NCI-H526 treated with DMSO at 0.1 percent for 48 hours (cell line): ENCODE measurements at places on chromosomes 4 and X.

DNA sequence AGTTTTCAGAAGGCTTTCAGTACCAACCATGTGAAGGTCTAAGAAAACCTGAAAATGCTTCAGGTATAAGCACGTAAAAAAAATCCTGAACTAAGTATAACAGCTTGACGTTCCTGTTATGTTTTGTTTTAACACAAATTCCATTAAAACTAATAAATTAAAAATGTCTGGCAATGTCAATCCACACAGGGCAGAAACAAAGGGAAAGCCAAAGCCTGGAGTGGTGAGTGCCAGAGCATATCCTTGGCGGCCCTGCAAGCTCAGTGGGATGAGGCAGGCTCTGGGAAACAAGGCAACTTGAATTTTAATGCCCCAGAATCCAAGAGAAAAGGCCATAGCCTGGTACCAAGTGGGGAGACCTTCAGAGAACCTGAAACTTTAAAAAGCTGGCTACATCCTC, 78.2 kb downstream of the EPHA5 start:
- no peak for DNase-seq

GRCh38 chr4:180798036-180798577, 1445.1 kb upstream of the TENM3 start:
- no peak for DNase-seq

GRCh38 chrX:125778261-125778660, 387.8 kb downstream of the DCAF12L2 start:
- DNase-seq: no peak

GRCh38 chr4:144402176-144402575, 243.8 kb upstream of the HHIP start:
- no peak for DNase-seq

DNA sequence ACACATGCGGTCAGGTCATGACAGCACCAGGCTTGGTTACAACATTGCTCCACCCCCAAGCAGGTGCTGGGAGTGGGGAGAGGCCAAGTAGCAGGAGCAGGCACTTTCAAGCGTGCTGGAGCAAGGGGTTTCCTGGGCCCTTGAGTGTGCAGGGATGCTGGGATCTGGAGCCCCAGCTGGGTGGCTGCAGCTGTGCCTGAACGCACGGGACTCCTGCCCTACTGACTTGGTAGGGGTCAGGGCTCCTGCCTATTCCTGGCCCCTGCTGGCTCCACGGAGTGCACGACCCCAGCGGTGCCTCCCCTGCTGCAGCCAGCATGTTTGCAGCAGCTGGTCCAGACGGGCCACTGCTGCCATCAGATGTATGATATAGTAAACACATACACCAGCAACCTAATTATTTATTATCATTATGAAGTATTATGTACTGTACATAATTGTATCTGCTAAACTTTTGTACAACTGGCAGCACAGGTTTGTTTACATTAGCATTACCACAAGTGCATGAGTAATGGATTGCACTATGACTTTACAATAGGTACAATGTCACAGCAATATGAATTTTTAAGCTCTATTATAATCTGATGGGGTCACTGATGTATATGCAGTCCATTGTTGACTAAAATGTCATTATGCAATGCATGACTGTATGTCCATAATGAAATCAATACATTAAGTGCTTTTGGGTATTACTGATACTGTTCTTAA, 620.6 kb downstream of the RAPGEF2 start:
- no peak for DNase-seq

- no peak for DNase-seq
Observed at GRCh38 chr4:101355246-101355645, 7.9 kb upstream of the PPP3CA start.

DNA sequence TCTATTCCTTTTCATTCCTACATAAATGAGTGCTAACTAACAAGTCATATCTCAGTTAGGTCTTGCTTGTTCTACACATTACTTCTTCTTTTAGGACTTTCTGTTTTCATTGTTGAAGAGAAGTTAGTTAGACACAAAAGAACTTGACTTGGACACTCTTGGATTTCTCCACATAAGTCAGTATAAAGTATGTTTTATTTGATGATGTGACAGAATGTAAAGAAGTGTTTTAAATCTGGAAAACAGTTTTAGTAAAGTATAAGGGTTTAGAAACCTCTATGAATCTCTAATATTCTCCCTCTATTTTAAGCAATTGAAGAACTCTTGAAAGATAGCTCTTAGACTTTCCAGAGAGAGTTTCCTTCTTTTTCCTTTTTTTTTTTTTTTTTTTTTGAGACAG, 38.6 kb upstream of the TMEM33 start:
- DNase-seq: no peak

DNA sequence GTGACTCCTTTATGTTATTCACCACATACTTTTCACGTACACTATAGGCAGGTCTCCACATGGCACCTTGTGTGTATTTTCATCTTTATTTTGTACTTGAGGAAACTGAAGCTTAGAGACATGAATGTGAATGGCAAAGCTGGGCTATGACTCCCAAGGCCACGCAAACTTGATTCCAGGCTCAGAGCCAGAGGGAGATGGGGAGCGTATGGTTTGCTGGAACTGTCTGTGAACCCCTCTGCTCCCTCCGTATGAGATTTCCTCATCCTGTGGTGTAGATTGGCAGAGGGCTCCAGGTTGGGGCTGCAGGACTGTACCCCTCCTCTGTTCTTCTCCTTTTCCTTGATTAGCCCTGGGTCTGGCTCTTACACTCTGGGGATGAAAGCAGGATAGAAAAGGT, 16.1 kb upstream of the STARD8 start:
- no peak for DNase-seq

- no peak for DNase-seq
Observed at GRCh38 chr4:16827794-16828724, 70.4 kb downstream of the LDB2 start.

GRCh38 chr4:144645102-144645630, 790 bp upstream of the HHIP start:
- no peak for DNase-seq

DNA sequence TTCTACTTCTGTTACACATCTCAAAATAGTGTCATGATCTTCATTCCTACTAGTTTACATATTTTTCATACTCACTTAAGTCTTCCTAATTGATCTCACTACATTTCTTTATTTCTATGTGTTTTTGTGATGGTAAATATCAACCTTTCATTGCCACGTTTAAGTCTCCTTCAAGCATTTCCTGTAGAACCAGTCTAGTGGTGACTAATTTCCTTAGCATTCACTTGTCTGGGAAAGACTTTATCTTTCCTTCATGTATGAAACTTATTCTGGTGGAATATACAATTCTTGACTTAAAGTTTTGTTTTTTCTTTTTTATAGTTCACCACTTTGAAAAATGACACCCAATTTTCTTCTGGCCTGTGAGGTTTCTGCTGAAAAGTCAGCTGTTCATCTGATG, 181.4 kb upstream of the NEIL3 start:
- DNase-seq: no peak

DNA sequence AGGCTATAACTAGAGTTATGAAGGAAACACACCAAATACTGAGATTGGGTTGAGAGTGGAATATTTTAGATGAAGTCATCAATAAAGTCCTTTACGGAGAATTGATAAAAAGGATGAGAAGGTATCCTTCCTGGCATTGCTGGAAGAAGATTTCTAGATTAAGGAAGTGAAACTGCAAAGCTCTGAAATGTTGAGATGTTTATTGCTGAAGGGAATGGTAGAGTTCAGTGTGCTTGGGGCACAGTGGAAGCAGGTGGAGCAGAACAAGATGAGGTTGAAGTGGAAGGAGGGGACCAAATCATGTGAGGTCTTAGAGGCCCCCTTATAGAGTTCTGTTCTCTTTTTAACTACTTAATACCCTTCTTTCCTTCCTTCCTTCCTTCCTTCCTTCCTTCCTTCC, 848.5 kb downstream of the RAB28 start:
- no peak for DNase-seq

DNA sequence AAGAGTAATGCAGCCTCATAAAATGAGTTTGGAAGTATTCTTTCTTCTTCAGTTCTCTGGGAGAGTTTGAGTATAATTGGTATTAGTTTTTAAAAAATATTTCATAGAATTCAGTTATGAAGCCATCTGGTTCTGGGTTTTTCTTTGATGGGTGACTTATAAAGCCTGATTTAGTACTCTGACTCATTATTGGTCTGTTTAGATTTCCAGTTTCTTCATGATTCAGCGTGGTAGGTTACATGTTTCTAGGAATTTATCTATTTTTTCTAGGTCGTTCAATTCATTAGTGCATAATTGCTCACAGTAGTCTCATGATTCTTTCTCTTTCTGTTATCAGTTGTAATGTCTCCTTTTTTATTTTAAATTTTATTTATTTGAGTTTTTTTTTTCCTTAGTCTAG, 111.2 kb downstream of the CEP44 start:
- DNase-seq: no peak

- DNase-seq: no peak
Observed at GRCh38 chrX:73850124-73851013, 287.4 kb downstream of the CHIC1 start.

GRCh38 chr4:85488416-85488815, 13.5 kb downstream of the ARHGAP24 start:
- DNase-seq: no peak

DNA sequence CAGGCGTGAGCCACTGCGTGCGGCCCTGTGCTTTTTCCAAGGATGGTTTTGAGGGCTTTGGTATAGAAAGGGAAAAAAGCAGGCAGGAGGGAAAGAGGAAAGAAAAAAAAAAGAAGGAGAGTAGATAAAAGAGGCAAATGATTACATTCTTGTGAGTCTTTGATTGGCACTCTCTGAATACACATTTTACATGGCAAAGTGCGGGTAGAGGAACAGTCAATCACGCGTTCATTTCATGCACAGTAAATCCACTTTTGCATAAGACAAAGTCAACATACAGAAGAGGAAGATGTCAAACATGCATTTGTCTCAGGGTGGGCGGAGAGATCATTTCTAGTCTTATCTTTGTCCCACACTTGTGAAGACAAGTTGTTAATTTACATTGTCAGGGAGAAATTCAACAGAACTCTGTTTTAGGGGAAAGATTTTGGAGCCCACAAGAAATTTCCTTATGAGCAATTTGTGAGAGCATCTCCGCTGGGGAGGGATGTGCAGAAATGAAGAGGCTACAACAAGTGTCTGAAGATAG, 183.2 kb downstream of the DHRSX start:
- no peak for DNase-seq

DNA sequence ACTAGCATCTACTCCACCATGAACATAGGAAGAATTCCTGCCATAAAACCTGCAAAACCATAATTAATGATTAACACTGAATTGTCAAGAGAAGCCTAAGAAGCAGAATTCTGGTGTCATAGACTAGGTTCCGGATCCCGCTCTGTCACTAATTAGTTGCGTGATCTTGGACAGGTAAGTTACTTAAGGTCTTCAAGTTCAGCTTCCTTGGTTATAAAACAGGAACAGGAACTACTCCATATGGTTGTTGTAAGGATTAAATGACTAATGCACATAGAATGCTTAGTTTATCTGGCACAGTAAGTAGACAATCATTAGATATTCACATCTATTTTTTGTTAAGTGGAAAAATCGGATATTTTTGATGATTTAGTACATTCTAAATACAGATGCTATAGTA, 14.3 kb downstream of the G3BP2 start:
- DNase-seq: no peak

GRCh38 chr4:49221209-49221608, 235.1 kb downstream of the CWH43 start:
- no peak for DNase-seq

DNA sequence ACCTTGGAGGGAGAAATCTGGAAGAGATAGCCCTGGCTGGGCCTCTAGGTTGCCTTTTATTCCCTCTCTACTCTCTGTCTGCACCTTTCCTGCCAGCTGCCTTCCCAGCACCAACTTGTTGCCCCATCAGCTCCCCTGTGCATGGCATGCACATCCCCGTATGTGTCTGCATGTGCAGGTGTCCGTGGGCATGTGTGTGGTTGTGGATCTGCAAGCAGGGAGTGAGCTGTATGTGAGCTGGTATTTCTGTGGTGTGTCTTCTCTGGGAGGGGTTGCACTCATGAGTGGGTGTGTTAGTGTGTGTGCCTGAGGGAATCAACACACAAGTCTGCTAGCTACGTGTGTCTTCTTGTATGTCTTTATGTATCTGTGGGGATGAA, 9.9 kb downstream of the L1CAM start:
- DNase-seq: no peak

- DNase-seq: no peak
Observed at GRCh38 chr4:151940291-151940690, 179.5 kb upstream of the GATB start.

GRCh38 chrX:12681047-12681446, 110.2 kb upstream of the PRPS2 start:
- DNase-seq: no peak

DNA sequence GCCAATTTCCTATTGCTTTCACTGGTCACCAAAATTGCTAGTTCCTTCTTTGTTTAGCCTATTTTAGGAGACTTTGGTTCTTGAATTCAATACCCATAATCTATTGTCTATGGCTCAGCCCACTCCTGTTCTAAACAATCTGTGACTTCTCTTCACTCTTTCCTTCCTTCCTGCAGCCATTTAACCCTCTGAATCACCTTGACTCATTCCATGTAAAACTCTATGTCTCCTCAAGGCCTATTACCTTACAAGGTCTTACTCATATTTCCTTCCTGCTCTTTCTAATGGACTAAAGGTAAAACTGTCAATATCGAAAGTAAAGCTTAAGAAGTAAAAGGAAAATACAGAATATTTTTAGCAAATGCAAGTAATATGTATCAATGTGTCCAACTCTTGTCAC, 301.6 kb downstream of the ARHGAP24 start:
- no peak for DNase-seq

DNA sequence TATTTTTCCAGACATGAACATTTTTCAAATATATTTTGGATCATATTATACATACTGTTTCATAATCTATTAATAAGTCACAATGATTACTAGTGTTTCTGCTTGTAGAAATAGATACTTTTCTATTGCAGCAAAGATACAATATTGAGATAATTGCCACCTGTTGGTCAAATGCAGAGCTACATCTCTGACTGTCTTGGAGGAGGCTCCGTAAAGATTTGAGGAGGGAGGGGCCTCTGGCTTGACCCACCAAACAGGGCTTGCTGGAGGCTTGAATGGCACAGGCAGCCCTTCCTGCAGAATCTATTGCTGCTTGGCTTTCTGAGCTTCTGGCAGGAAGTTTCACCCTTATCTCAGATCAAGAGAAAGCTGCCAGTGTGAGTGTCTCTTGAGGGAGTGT, 99.3 kb upstream of the ARMCX2 start:
- DNase-seq: peak; percentile 10

DNA sequence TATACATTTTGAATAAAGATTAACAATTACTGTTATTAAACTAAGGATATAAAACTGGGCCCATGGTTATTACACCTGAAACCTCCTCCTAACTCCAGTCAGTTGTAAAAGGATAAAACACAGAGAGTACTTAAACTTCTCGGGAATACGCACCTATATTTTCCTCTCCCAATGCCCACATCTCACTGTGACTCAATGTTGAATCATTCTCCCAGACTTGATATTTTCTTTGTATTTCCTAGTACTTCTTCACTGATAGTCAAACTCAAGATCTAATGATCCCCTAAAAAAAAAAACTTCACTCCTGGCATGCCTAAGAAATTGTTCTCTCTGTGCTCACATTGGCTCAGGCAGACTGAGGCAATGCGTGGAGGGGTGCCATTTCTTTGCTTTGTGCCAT, 212.5 kb upstream of the DKK2 start:
- DNase-seq: no peak
